Left cardiac atrium (tissue), 4 donors: ENCODE measurements at places on chromosomes 5 and 9. TPM values are rescaled to one million over a fixed set of nuclear protein-coding genes. Genes with fewer than 3 reads are reported as not detected.

DNA sequence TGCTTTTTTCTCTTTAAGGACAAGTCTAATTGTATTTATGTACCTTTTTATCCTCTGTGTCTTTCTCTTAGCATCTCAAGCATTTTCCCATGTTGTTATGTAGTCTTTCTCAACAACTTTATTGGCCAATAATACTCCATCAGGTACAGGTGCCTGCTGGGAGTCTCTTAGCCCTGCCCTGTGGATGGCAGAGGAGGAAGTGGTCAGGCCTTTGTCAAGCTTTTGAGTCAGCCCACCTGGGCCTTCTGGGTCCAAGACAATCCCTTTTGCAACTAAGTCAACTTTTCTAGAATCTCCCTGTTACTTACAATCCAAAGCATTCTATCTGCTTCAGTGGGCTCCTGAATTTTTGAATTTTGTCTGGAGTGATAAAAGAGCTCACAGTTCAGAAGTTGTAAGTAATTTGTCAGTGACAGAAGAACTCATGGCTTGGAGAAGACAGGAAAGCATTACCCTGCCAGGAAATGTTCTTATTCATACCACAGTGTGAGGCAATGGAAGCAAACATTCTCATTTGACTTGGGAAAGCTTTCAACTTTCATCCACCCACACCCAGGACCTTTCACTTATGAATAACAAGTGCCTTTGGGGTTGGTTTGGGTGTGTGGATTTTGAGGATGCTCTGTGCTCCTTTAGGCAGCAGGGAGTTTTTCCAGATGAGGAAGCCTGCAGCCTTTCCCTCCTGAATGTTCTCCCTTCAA is 200.0 kb upstream of the S1PR3 start:
- DNase-seq, result peak; percentile 36

DNA sequence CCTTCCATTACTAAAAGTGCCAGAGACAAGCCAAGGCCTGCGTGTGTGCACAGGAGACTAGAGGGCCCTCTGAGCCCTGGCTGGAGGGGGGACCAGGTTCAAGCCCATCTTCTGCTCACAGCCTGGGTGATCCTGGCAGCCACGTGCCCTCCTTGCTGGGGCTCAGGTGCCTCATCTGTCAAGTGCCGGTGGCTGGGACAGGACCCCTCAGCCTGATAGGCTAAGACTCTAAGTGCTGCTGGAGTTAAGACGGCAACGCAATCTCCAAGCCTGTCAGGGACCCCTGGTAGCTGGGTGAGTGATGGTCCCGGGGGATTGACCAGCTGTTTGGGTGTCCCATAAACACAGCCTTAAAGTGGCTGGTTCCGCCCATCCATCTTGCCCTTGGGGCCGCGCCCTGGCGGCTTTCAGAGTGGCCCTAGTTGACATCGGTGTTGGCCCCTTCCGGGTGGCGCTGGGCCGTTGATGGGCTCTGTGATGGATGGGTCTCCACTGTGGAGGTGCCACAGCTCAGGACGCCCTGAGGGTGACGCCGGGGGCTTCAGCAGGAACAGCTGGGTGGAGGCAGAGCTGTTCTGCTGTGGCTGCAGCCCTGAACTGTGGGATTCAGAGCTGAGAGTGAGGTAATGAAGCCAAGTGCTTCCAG is 136.2 kb downstream of the BARX1 start:
- DNase-seq, result no peak

- no peak for DNase-seq
These were observed 45.5 kb downstream of the GPBP1 start for GRCh38 chr5:57219386-57219785.

GRCh38 chr5:40502736-40503135 is 177.0 kb upstream of the PTGER4 start:
- no peak for DNase-seq

- DNase-seq, result no peak
These were observed 27.2 kb upstream of the ZNF608 start for GRCh38 chr5:124773315-124774311.

- DNase-seq, result no peak
These were observed 288.0 kb upstream of the IRX4 start for GRCh38 chr5:2170761-2171160.

Gene SHROOM1
- total RNA-seq, result 6.1 TPM

GRCh38 chr5:116772806-116773205 is 198.2 kb upstream of the SEMA6A start:
- DNase-seq, result no peak

DNA sequence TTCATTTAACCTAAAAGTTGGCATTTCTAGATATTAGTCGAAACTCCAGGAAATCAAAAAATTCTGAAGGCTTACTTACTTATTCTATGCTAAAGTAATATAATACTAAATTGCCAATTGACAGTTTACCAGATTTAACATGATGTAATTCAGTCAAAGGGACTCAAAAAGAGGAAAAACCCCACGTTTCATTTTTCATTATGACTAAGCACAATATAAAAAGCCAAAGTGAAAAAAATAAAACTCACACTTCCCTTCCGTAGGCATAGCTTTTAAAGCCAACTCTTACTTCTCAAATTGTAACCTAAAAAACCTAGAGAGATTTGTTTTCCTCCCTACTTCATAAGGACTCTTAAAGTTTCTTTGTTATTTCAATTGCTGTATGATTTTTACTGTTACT is 146.6 kb downstream of the RAPGEF6 start:
- no peak for DNase-seq

- no peak for DNase-seq
These were observed 124.3 kb downstream of the STK32A start for GRCh38 chr5:147359101-147359500.

- no peak for DNase-seq
These were observed 584.4 kb upstream of the ACO1 start for GRCh38 chr9:31799953-31800609.

Gene KCNV2
- not detected for total RNA-seq

DNA sequence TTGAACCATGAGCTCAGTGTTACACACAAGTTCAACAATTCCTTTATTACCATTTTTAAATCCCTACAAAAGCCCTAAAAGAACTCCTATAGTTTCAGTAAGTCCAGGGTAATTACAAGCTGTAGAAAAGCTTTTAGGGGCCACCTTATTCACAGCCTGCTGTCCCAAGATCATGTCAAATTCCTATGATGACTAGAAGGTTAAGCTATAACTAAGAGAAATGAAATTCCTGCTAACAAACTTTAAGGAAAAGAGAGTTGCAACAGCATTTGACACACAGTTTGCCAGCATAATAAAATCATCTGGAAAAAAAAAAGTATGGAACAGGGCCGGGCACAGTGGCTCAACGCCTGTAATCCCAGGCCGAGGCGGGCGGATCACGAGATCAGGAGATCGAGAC is 31.5 kb downstream of the TMEM245 start:
- DNase-seq, result no peak

Gene CENPP
- 3.2 TPM for total RNA-seq

DNA sequence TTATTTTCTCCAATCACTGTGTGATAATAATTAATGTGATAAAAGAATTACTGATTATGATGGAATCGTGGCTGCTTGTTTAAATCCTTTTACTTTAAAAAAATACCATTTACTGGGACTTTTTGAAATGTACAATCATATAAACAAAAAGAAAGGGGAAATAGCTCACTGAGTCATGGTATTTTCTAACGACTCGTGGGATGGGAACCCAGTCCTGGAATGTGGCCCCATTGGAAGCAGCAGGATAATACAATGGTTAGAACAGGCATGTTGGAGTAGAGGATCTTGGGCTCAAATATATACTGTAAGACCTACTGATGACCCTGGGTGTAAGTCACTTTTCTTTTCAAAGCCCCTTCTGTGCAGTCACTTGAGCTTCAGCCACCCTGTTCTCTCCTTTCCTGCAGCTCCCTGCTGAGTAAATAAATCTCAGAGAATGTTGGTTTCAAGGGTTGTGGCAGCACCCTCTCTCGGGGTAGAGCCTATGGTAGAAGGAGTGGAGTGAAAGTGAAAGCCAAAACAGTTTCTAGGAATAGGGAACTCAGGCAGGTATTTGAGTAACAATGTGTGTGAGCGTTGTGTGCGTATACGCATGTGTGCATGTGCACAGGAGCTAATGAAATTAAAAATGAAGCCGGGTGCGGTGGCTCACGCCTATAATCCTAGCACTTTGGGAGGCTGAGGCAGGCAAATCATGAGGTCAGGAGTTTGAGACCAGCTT is 40.8 kb upstream of the LARP1 start:
- no peak for DNase-seq

- no peak for DNase-seq
These were observed 27.0 kb downstream of the DCAF10 start for GRCh38 chr9:37827483-37828165.

Gene BSPRY
- 0.27 TPM for total RNA-seq

- DNase-seq, result no peak
These were observed 698 bp upstream of the SEC24A start for GRCh38 chr5:134647750-134648424.

DNA sequence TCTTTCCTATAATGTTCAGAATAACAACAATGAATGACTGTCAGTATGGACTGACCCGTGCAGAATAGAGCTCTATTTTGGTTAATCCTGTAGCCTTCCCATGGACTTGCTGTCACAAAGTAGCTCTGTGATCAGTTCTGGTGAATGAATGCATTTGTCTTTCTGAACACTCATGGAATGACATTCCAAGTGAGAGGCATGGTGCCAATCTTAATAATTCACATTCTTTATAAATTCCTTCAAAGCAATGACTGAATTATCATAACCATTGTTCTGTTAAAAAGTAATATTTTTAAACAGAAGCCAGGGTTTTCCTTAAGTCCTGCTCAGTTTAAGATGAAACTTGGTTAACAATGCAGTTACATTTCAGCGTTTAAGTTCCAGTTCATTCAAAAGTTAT is 360.5 kb downstream of the ICE1 start:
- DNase-seq, result no peak

DNA sequence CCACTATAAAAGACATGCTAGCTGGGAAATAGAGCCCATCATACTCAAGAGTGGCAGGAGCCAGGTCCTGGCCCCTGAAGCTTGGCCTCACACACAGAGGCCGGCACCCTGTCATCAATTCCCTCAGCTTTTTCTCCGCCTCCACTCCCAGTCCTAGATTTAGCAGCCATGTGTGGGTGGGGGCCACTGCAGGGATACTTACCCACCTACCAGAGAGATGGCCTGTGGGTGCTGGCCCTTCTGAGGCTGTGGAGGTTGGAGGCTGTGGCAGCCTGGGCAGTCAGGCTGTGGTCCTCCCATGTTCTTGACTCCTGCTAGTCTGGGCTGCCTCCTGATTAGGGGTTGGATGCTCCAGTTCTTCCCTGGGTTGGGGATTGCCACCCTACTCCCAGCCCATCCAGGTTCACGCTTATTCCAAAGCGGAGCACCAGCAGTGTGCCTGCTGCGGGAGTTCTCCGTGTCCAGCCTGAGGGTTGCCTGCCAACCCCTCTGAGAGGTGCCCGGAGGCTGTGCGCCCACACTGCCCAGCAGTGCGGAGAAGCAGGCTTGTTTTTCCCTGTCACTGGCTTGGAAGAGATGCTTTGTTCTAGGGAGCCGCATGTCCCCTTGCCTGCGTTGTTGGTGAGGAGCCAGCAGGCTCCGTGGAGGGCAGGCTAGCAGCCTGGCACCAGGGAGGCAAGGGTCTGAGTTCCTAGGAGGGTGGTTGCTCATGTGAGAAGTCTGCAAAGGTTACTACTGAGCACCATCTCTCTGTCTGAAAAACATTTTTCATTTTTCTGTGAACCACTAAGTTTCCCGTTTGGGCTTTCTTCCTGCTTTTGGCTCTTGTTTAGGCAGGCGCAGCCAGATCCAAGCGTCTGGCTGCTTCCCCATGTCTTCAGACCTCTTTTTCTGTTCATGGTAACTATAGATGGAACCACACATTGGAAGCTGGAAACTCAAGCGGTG is 7.5 kb downstream of the SLC22A5 start:
- DNase-seq, result no peak
